ENCODE measurements at places on chromosomes 1 and 21. TPM values are rescaled to one million over a fixed set of nuclear protein-coding genes. Genes with fewer than 3 reads are reported as not detected.

- peaks cover 2% of the 10 kb centered on the region for H3K4me1 ChIP-seq
- no peaks in the 10 kb centered on the region for H3K27me3 ChIP-seq
- no peak overlapping the region for H3K4me3 ChIP-seq
- H3K36me3 ChIP-seq = no peaks in the 10 kb centered on the region
Observed at GRCh38 chr1:52631759-52632331, 1.1 kb upstream of the SHISAL2A start.

GRCh38 chr1:233547726-233548125 is 66.2 kb upstream of the KCNK1 start:
- H3K4me1 ChIP-seq = no peaks in the 10 kb centered on the region
- no peaks in the 10 kb centered on the region for H3K27me3 ChIP-seq
- no peak for DNase-seq
- no peaks in the 10 kb centered on the region for H3K36me3 ChIP-seq

DNA sequence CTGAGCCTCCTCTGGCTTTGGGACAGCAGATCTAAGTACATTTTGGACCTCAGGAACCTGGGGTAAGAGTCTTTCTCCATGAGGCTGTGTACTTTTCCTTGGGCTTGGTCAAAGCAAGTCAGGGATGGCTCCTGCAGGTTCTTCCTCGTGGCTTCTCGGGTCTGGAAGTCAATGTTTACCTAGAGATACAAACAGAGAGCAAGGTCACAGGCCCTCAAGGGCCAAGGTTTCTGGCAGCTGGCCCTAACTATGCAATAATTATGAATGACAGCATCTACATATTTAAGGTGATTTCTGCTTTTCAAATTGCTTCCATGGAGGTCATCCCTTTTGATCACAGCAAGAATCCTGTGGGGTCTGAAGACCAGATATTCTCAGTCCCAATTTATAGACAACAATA is 37.6 kb downstream of the RGS8 start:
- H3K27me3 ChIP-seq = no peaks in the 10 kb centered on the region
- no peaks in the 10 kb centered on the region for H3K4me1 ChIP-seq
- no peaks in the 10 kb centered on the region for H3K36me3 ChIP-seq
- DNase-seq = no peak
- H3K4me3 ChIP-seq = no peak overlapping the region

GRCh38 chr1:33377756-33378155 is 53.1 kb downstream of the PHC2 start:
- H3K27me3 ChIP-seq = no peaks in the 10 kb centered on the region
- DNase-seq = no peak
- H3K27ac ChIP-seq = no peak overlapping the region
- H3K4me3 ChIP-seq = no peak overlapping the region

GRCh38 chr1:53459321-53460175 is at the start of gene DMRTB1:
Gene DMRTB1, plus strand, starts transcription at chr1:53459399. Its CDS starts 55 bp downstream, at chr1:53459454.
- no peak within 1 kb of the TSS for H3K27ac ChIP-seq
- no peak for DNase-seq
- no peaks in the 10 kb centered on the region for H3K4me1 ChIP-seq
- no peak within 1 kb of the TSS for H3K4me3 ChIP-seq

DNA sequence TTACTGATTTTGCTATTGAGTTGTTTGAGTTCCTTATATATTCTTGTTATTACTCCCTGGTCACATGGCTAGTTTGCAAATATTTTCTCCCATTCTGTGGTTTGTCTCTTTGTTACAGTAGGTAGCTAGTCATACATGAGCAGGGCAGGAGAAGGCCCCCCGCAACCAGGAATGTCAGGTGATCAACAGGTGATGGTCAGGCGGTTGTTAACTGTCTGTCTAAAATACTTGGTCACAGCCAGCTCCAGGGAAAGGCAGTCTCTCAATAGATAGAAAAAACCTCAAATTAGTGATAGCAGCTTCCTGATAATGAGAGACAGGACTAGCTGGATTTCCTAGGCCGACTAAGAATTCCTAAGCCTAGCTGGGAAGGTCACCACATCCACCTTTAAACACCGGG is 217.9 kb downstream of the RHOU start:
- DNase-seq = no peak
- H3K27me3 ChIP-seq = no peaks in the 10 kb centered on the region
- H3K4me1 ChIP-seq = no peaks in the 10 kb centered on the region
- H3K36me3 ChIP-seq = no peaks in the 10 kb centered on the region
- H3K27ac ChIP-seq = no peak overlapping the region

GRCh38 chr1:197181982-197182381 is 35.5 kb upstream of the ASPM start:
- peaks cover 52% of the 10 kb centered on the region for H3K36me3 ChIP-seq
- no peak overlapping the region for H3K4me3 ChIP-seq

GRCh38 chr1:199322278-199322677 is 683.4 kb downstream of the PTPRC start:
- no peaks in the 10 kb centered on the region for H3K27me3 ChIP-seq
- no peak overlapping the region for H3K27ac ChIP-seq
- no peak overlapping the region for H3K4me3 ChIP-seq
- no peak for DNase-seq

DNA sequence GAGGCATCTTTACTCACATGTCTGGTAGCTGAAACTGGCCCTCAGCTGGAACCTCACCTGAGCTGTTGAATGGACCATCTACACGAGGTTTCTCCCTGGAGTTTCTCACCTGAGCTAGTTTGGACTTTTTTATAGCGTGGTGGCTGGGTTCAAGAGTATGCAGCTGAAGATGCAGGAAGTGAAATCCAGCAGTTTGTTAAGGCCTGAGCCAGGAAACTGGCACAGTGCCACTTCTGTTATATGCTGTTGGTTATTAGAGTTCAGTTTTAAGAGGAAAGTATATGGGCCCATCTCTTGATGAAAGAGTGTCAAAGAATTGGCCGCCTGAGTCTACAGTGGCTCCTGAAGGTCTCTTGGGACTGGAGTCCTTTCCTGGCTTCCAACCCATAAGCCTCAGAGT is 35.6 kb downstream of the STUM start:
- H3K4me3 ChIP-seq = no peak overlapping the region
- no peaks in the 10 kb centered on the region for H3K36me3 ChIP-seq
- H3K4me1 ChIP-seq = no peaks in the 10 kb centered on the region
- no peak overlapping the region for H3K27ac ChIP-seq
- no peaks in the 10 kb centered on the region for H3K27me3 ChIP-seq

GRCh38 chr1:101122452-101123166 is 97.0 kb upstream of the DPH5 start:
- no peaks in the 10 kb centered on the region for H3K27me3 ChIP-seq
- no peaks in the 10 kb centered on the region for H3K36me3 ChIP-seq
- DNase-seq = no peak
- H3K4me1 ChIP-seq = no peaks in the 10 kb centered on the region
- no peak overlapping the region for H3K27ac ChIP-seq

GRCh38 chr1:154955718-154956543 is at the start of gene PBXIP1:
Gene PBXIP1, minus strand, starts transcription at chr1:154956099. Its CDS starts 2,378 bp downstream, at chr1:154953721.
- peak; percentile 52 for DNase-seq
- peak within 1 kb of the TSS; percentile 68 for H3K4me3 ChIP-seq
- peaks cover 16% of the 10 kb centered on the region for H3K36me3 ChIP-seq
- peak within 1 kb of the TSS; percentile 83 for H3K27ac ChIP-seq
- peaks cover 18% of the 10 kb centered on the region for H3K4me1 ChIP-seq

DNA sequence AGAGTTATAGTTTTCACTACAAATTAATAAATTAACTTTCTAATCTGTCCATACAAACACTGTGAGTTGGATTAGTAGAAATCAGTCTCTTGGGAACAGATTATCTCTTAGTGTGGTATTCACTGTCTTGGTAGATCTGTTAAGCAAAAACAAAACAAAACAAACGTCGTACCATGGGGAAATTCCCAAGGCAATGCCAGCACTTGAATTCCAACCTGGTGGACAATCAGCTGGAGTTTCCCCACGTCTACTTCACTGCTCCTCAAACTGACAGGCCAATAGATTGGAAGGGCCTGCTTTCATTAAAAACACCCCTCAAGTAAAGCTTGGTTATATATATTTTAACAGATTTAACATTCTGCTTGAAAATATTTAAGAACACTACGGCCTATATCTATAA is 31.9 kb downstream of the GDAP2 start:
- no peak for DNase-seq
- no peaks in the 10 kb centered on the region for H3K4me1 ChIP-seq
- no peaks in the 10 kb centered on the region for H3K27me3 ChIP-seq
- H3K27ac ChIP-seq = no peak overlapping the region

DNA sequence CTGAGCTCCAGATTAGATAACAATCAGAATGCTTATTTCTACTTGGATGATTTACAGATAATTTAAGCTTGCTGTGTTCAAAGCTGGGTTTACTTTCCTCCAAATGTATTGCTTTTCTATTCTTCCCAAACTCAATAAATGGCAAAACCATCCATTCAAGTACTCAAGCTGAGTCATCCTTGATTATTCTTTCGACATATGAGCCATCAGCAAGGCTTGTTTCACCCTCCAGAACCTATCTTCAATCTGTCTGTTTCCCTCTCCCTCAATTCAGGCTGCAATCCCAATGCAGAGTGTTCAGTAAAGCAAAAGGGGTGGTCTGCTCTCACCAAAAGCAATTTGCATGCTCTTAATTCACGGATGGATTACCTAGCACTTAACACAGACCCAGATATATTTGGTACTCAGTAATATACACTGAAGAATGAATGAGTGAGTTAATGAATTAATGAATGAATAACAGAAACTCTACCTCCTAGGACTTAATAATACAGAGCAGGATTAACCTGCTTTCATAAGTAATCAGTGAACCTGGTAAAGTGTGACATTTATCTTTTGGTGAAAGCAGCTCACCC is 41.9 kb downstream of the DDR2 start:
- H3K4me3 ChIP-seq = no peak overlapping the region
- DNase-seq = no peak
- no peaks in the 10 kb centered on the region for H3K27me3 ChIP-seq
- no peaks in the 10 kb centered on the region for H3K36me3 ChIP-seq
- peaks cover 39% of the 10 kb centered on the region for H3K4me1 ChIP-seq

GRCh38 chr1:5274527-5274926 is 620.1 kb downstream of the AJAP1 start:
- no peak overlapping the region for H3K27ac ChIP-seq
- no peak for DNase-seq
- H3K27me3 ChIP-seq = no peaks in the 10 kb centered on the region
- H3K4me1 ChIP-seq = no peaks in the 10 kb centered on the region
- no peak overlapping the region for H3K4me3 ChIP-seq
- H3K36me3 ChIP-seq = no peaks in the 10 kb centered on the region

DNA sequence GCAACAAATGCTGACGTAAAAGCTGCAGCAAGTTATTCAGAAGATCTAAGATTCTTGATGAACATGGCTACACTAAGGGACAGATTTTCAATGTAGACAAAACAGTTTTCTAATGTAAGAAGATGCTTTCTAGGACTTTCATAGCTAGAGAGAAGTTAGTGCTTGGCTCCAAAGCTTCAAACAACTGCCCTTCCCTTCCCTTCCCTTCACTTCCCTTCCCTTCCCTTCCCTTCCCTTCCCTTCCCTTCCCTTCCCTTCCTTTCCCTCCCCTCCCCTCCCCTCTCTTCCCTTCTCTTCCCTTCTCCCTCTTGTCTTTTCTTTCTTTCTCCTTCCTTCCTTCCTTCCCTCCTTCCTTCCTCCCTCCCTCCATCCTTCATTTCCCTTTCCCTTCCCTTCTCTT is 365.3 kb upstream of the ADGRL4 start:
- DNase-seq = no peak
- no peak overlapping the region for H3K4me3 ChIP-seq
- H3K27me3 ChIP-seq = no peaks in the 10 kb centered on the region
- no peaks in the 10 kb centered on the region for H3K36me3 ChIP-seq
- no peak overlapping the region for H3K27ac ChIP-seq

- no peak overlapping the region for H3K4me3 ChIP-seq
- H3K27ac ChIP-seq = no peak overlapping the region
- DNase-seq = no peak
- H3K27me3 ChIP-seq = no peaks in the 10 kb centered on the region
- no peaks in the 10 kb centered on the region for H3K4me1 ChIP-seq
- H3K36me3 ChIP-seq = no peaks in the 10 kb centered on the region
Observed at GRCh38 chr1:219639876-219640577, 27.1 kb upstream of the ZC3H11B start.

DNA sequence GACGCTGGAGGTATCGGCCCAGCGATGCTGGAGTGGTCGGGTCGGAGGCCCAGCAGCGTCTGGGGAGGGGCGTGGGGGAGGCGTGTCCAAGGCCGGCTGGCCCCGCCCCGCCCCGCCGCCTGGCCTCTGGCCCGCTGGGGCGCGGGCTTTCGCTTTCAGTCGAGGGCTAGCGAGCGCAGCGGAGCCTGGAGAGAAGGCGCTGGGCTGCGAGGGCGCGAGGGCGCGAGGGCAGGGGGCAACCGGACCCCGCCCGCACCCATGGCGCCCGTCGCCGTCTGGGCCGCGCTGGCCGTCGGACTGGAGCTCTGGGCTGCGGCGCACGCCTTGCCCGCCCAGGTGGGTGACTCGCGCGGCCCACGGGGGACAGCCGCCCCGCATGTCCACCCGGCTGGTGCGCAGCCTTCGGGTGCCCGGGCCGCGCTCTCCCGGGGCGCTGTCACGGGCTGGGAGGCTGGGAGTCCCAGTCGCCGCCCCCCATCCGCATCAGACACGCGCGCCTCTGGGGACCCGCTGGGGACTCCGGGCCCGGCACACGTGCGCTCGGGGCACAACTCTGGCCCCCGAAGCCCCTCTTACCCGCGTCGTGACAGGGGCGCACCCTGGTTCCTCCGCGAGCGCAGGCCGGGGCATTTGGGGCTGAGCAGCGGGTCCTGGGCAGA is at the start of gene TNFRSF1B:
TNFRSF1B (plus strand) TSS at position 158 of the 659 bp plus-strand sequence; CDS start at position 259, 101 bp downstream.
- peak within 1 kb of the TSS; percentile 72 for H3K4me3 ChIP-seq
- peaks cover 3% of the 10 kb centered on the region for H3K4me1 ChIP-seq
- no peaks in the 10 kb centered on the region for H3K36me3 ChIP-seq
- H3K27ac ChIP-seq = peak within 1 kb of the TSS; percentile 60

Gene GCSAML
- total RNA-seq = not detected

Gene ESRRG
- not detected for total RNA-seq

Gene ITLN2
- not detected for total RNA-seq

Gene TMEM50B
- 24.9 TPM for total RNA-seq

Gene SELL
- total RNA-seq = 1.9 TPM

Gene MMEL1
- not detected for total RNA-seq

Gene TRPM2
- 0.43 TPM for total RNA-seq

Gene SPRR3
- 0.53 TPM for total RNA-seq

Gene TIE1
- total RNA-seq = 120 TPM

Gene FNDC5
- total RNA-seq = 8.9 TPM

Gene TDRD10
- 4.6 TPM for total RNA-seq

Gene DPYD
- 22.9 TPM for total RNA-seq

Gene TNFRSF18
- not detected for total RNA-seq

Gene ATP1B1
- total RNA-seq = 3.5 TPM

Gene FCRL4
- total RNA-seq = not detected

Gene BLACAT1
- not detected for total RNA-seq

Gene FCRL5
- not detected for total RNA-seq

Gene CLCN6
- total RNA-seq = 18.6 TPM

Gene ACKR1
- total RNA-seq = 642 TPM

Gene SPRR4
- total RNA-seq = not detected

Gene CAMK1G
- not detected for total RNA-seq

Gene LCE3E
- total RNA-seq = not detected

Gene SPRR5
- total RNA-seq = not detected

All from ascending aorta (tissue), 2 donors.